ENCODE measurements at places on chromosomes 1 and 21.

DNA sequence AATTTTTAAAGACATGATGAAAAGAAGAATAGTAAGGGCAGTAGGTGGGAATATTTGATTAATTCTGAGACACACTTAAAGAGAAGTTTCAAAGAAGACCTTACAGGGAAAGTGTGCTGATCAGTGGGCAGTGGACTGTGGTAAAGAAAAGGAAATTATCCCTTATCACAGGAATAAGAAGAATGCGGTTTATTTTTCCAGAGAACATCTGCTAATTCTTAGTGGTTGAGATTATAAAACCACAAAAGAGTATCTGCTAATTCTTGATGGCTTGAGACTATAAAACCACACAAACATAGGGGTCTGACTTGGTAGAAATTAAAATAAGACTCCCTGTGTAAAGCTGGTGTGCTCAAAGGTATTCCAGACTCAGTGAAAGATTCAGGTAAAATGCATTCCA lies 60.0 kb upstream of the KCTD3 start:
- DNase-seq = no peak

- DNase-seq = no peak
Observed at GRCh38 chr1:22057861-22058260, 5.4 kb downstream of the CDC42 start.

DNA sequence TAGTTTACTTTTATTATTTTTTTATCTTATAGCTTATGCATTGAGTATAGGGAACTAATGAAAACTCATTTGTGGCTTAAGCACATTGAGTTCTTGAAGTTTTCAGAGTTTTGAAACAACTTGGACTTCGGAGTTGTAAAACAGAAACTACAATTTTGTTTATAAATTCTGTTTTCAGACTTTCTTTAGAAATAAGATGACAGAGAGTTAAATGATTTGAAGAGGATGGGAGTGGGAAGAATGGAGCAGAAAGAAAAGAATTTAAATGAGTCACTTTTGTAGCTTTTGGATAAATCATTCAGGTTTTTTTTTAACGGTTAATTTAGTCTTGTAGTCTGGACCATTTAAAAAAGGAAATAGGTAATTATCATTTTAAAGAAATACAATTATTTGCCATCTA lies 32.3 kb downstream of the INKA2 start:
- no peak for DNase-seq

DNA sequence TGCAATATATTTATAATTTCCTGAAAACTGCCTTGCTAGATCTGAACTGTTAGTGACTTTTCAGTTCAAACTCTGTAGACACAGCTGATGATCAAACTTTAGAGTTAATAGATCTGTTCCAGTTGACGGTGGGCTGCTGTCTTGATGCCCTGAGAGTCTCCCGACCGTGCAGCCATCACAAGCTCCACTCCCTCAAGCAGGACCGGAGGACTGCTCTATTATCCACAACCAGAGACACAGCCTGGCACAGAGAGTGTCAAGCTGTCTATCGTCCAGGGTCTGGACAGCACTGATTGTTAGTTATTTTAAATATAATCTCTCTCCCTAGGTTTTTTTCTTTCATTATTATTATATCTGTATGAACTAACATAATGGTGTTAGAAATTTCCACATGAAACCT lies 8.0 kb downstream of the CHODL start:
- DNase-seq = peak; percentile 33

DNA sequence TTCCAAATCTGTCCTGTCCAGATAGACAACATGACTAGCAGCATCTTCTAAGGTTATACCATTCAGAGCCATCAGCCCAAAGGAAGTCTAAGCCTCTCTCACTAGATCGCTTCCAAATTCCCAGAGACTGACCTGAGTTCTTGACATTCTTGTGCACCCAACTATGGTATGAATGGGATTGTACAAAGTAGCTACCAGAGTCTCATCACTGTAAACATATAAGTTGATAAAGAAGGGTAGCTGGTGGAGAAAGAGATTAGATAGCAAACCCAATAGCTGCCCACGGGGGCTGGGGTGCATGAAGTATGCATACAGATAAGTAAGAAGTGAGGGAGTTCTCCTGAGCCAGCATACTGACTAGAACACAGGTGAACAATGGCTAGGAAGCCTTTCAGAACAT lies 180.0 kb downstream of the PLPP3 start:
- no peak for DNase-seq

DNA sequence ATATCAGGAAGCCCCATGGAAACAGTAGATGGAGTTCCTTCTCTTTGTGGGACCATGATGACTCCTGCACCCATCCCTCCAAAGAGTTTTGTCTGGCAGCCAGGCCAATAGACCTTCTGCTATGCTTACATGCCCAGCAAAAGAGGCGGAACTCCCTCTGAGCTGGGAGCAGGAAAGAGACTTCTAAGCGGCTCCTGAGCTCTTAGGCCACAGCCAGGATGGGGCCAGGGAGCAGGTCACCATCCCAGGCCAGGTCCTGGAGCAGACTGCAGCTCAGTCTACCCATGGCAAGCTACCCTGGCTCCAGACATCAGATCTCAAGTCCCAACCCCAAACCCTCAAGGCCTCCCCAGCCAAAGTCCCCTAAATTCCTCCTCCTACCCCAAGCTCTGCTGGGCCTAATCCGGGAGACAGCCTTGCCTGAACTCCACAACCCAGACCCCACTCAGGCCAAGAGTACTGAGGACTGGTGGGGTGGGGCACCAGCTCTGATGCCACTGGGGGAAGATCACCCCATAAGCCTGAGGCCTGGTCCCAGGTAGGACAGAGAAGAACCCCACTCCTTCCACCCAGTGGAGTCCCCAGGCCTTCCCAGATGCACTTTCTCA lies 387.9 kb downstream of the MATN1 start:
- DNase-seq = no peak

GRCh38 chr1:18783705-18784481 lies 75.6 kb downstream of the TAS1R2 start:
- peak; percentile 31 for DNase-seq

GRCh38 chr1:150881331-150882070 lies 5.1 kb upstream of the ARNT start:
- DNase-seq = no peak

DNA sequence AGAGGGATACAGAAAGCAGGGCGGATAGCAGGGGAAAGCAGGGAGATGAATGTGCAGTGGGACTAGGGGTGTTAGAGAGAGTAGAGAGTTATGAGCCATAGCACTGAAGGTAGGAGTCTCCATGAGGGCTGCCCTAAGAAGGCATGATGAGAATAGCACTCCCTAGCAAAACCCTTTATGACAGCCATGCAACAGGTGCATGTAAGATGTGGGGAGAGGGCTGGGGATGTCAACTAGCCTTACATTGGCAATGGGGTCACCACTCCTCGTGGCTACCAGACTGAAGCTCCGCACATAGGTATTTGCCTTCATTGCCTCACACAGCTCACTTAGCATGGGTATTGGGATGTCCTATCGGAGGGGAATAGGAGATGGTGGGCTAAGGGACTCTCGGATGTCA lies 4.6 kb downstream of the TMOD4 start:
- DNase-seq = no peak

DNA sequence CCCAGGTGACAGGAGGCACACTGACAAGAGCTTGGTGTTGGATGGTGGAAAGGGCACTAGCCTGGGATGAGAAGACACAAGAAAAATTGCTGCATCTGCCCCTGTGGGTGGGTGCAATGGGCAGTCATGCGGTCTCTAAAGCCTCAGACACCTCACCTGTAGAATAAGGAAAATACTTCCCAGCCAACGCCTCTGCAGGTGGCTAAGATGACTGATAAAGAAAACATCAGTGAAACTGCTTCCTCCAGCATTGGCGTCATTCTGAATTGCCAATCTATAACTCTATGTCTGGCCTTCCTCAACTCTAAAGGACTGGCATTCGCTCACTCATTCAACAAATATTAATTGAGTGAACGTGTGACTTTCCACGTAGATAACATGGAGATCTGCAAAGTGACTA lies 100.4 kb upstream of the F3 start:
- no peak for DNase-seq

- DNase-seq = peak; percentile 11
Observed at GRCh38 chr1:92831368-92831761, 475 bp upstream of the RPL5 start.

DNA sequence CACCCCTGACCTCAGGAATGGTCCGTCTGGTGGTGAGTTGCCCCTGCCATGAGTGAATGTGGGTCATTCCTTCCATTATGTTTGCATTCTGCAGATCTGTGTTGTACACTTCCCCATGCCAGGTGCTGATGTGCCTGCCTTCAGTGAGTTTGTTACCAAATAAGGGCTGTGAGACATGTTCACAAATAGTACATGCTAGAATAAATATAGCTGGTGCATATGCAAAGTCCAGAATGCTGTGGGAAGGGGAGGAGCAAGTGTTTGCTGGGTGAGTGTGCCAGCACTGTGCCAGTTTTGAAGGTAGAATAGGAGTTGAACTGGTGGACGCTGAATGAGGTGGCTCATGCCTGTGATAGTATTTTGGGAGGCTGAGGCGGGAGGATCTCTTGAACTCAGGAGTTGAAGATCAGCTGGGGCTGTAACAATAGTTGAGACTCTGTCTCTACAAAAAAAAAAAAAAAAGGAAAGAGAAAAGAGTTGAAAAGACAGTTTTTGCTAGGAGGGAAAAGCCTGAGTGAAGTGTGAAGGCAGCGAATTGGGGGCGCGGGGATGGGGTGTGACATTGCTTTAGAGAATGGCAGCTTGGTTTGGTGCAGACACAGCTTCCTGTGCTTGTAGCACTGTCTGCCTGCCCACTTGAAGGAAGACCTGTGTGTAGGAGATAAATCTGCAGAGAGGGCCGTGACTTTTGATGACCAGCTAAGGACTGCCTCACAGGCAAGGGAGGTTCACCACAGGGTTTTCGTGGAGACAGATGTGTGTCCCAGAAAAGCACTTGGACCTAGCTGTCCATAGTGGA lies 61.1 kb downstream of the LGR6 start:
- no peak for DNase-seq

GRCh38 chr1:31007462-31007991 lies 58.0 kb downstream of the PUM1 start:
- no peak for DNase-seq

- DNase-seq = no peak
Observed at GRCh38 chr1:231971397-231972110, 345.0 kb downstream of the DISC1 start.

- no peak for DNase-seq
Observed at GRCh38 chr1:230109066-230109465, 42.0 kb downstream of the GALNT2 start.

DNA sequence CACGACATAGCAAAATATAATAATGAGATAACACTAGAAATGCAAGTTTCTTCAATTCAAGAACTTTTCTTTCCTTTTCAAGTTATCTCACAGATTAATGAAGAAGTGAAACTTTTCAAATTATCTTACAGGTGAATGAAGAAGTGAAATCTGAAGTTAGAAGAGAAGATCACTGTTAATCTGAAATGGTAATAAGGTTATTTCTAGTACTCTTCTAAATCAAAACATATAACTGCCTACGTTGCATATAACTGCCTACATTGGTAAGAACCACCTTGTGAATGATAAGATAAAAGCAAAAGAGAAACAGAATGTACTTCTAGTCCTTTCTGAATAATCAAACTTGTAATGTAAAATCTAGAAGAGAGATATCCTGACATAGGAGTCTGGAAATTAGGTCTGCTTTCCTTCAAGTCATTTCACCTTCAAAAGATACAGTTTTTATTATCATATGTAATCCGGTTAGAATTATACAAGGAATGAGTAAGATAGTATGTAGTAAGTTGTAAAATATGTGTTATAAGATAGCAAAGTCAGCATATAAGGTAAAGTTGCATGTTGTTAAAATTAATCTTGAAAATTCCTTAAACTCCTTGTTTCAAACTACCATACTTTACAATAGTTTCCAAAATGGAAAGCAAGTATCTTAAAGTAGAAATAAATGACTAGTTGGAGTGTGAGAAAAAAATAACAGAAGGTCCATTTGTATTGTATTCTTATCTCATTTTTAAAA lies 522.4 kb upstream of the ZRANB2 start:
- DNase-seq = no peak

- no peak for DNase-seq
Observed at GRCh38 chr1:110308247-110308646, 30.9 kb upstream of the RBM15 start.

- DNase-seq = no peak
Observed at GRCh38 chr1:3393987-3394920, 60.2 kb upstream of the ARHGEF16 start.

- no peak for DNase-seq
Observed at GRCh38 chr1:9373619-9374018, 80.9 kb downstream of the SPSB1 start.

GRCh38 chr1:158398818-158399514 lies at the start of gene OR10T2:
Gene OR10T2 (minus strand): TSS chr1:158399466. CDS start chr1:158399466, 0 bp downstream.
- no peak for DNase-seq

DNA sequence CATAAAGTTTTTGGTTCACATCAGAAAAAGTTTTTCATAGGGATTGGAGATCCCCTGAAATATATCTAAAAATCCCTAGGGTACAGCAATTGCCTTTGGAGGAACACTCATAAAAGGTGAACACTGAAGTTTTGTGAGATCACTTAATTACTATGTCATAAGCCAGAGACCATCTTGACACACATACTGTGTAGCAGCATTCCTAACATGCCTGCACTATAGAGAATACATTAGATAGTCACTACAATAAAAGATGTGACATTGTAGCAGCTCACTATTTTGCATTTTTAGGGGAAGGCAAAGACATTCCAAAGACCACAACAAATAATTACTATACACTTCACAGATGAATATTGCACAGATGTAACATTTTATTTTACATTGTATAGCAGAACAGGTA lies 779.9 kb downstream of the KCNT2 start:
- DNase-seq = no peak

- no peak for DNase-seq
Observed at GRCh38 chr1:218166268-218166945, 118.7 kb upstream of the RRP15 start.

GRCh38 chr1:2455757-2456156 lies 20.3 kb upstream of the PLCH2 start:
- DNase-seq = no peak

- no peak for DNase-seq
Observed at GRCh38 chr1:174764191-174764590, 235.6 kb upstream of the CACYBP start.

DNA sequence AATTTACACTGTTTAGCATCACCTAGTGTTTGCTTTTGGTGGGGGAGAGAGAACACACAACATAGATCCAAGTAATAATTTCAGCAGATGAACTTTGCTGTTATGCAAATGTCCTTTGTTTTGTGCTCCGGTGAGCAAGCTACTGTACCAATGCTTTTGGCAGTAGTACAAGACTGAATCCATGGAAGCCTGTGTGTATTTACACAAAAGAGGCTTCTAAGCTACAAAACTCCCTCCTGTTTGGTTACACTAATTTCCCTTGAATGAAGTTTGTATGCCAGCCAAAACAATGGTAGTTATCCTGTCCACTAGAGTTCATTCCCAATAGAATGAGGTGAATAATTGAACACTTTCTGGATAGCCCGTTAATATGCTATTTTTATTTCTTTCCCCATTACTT lies 320.5 kb downstream of the KCTD3 start:
- no peak for DNase-seq
